ENCODE measurements at places on chromosomes 4 and X.

GRCh38 chr4:109809655-109810054 is 5.9 kb upstream of the GAR1 start:
- DNase-seq, result no peak

DNA sequence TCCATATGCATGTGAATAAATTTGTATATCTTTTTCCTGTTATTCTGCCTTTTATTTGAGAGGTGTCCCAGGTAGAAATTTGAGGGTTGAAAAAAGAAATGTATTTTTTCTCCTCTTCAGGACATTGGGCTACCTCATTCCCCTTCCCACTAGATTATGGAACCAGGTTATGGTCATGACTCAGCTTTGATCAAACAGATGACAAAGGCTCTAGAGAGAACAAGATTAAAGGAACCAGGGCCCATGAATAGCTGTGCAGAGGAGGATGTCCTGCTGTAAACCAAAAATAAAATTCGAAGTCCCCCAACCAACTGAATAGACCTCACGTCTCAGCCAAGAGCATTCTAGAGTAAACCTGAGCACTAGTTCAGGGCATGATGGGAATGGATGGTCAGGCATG is 313.2 kb downstream of the RAPGEF2 start:
- DNase-seq, result no peak

DNA sequence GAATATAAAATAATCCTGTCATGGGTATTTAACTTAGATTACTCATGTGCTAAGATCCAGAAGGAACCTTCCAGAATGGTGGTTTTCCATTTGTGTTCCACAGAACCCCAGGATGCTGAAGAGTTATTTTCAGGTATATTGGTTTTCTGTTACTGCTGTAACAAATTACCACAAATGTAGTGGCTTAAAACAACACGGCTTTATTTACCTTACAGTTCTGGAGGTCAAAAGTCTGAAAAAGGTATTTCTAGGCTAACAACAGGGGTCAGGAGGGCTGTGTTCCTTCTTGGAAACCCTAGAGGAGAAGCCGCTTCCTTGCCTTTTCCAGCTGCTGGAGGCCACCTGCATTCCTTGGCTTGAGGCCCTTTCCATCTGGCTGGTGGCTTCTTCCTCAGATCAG is 57.9 kb upstream of the HPSE start:
- DNase-seq, result no peak

GRCh38 chr4:169885893-169886292 is 128.1 kb upstream of the HPF1 start:
- DNase-seq, result no peak

GRCh38 chr4:32189130-32189529 is 1469.0 kb downstream of the PCDH7 start:
- DNase-seq, result no peak

GRCh38 chr4:171636606-171637005 is 176.6 kb upstream of the GALNTL6 start:
- no peak for DNase-seq

DNA sequence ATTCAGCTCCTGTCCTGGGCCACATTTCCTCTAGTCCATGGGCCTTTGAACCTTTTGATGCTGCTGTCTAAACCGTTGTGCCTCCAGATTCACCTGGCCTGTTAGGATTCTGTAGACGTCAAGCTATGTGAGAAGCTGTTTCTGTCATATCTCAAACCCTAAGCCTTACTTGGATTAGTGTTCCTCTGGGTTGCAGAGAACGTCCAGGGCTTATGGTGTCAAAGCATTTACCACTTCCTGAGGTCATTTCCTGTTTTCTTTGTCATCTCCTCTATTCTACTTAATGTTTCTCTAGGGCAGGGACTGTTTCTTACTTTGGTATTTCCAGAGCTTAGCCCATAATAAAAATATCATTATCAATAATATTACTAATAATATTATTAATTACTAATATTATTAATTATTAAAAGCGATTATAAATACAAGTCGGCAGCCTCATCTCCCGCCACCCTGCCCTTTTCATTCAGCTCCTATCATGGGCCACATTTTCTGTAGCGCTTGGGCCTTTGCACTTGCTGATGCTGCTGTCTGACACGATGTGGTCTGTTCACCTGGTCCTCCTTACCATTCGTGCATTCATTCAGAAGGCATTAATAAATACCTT is 19.1 kb downstream of the PRIMPOL start:
- no peak for DNase-seq

- DNase-seq, result no peak
Observed at GRCh38 chr4:172095161-172095560, 282.0 kb downstream of the GALNTL6 start.

DNA sequence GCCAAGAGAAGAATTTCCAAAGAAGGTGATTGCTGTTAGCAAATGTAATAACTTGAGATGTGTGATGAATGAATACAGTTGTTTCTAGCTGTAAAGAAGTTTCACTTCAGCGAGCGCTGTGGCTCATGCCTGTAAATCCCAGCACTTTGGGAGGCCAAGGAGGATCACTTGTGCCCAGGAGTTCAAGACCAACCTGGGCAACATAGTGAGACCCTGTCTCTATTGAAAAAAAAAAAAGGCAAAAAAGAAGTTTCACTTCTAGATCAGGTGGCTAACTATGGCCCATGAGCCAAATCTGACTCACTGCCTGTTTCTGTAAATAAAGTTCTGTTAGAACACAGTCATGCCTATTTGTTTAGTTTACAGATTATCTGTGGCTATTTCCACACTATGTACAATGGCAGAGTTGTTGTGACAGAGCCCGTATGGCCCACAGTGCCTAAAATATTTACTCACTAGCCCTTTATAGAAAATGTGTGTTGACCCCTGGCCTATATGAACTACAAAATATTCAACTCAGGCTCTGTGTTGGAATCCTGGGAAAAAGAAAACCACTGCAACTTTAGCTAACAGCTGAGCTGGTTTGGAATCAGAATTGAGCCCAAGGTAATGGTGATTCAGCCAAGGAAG is 54.1 kb upstream of the PRPS1 start:
- no peak for DNase-seq

GRCh38 chrX:72107320-72107719 is 24.4 kb downstream of the RTL5 start:
- peak; percentile 40 for DNase-seq

DNA sequence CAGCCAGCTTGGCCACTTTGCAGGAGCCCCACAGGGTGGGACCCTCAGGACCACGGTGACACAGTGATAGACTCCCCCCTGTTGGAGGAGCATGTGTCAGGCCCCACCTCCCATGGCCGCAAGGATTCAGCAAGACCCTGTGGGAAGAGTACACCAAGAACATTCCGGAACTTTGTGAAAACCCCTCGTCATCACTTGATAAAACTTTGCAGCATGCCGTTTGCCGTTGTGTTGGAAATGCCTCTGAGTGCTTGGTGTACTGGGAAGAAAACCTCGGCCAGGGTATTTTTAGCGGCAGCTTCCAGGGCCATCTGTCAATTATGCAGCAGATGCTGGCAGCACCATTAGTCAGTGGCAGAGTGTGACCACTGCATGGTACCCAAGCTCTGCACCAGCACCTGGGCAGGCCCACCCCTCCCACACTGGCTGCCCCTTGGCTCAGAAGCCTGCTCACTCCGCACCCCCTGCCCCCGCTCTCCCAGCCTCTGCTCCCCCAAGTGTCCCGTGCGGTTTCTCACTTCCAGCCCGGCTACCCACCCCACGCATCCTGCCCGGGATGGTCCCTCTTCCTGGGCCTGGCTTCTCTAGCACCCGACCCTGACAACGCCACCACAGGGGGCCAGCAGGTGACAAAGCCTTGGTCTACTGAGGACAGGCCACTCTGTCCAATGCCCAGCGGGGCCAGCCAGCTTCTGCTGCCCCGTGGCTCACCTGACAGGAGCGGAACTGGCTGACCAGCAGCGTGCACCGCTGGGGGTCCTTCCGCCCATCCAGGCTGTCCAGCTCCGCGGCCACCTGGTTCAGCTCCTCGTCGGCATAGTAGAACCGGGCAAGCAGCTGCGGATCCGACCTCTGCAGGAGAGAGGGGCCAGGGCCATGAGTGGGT is 65.0 kb downstream of the ZFYVE28 start:
- DNase-seq, result no peak

GRCh38 chr4:105281124-105281415 is 134.4 kb downstream of the TET2 start:
- no peak for DNase-seq

DNA sequence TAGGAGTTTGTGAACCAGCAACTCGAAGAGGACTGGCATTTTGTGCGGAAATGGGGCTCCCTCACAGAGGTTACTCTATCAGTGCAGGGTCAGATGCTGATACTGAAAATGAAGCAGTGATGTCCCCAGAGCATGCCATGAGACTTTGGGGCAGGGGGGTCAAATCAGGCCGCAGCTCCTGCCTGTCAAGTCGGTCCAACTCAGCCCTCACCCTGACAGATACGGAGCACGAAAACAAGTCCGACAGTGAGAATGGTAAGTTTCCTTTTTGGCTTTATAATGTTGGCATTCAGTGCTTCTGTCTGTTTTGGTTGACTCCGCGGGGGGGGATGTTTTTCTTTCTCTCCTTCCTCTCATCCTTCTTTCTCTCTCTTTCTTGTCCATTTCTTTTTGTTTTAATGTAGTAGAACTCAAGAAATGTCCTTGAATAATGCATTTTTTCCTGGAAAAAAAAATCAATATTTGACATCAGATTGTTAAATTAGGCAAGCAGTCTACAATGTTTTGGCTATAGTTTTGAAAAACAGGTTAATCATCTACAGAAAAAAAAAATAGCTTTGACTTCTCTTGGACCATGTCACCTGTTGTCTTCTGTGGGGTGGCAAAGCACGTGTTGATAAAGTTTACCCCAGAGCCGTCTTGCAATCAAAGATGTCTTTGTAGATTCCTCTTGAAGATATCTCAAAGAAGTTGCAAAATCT is 103.6 kb downstream of the TENM3 start:
- no peak for DNase-seq

- peak; percentile 16 for DNase-seq
Observed at GRCh38 chrX:10110984-10111363, 45.8 kb upstream of the CLCN4 start.

GRCh38 chrX:54633641-54634040 is 103.6 kb downstream of the GNL3L start:
- no peak for DNase-seq

DNA sequence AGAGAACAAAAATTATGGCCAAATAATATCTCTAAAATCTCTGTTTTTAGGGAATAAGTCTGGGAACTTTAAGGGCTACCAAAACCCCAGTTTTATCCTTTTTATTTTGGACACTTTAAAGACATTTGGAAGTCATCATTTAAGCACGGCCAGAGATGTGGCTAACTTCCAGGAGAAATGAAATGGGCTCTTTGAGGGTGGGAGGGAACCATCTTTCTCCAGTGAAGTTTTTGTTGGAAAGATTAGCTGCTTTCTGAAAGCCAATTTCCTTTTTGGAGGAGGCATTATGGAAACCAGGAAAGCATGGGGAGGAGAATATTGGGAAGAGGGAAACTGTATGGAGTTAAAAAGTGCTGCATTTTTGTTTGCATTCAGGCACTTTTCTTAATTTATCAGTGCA is 4.8 kb downstream of the VSIG1 start:
- no peak for DNase-seq

- DNase-seq, result no peak
Observed at GRCh38 chrX:11431786-11432185, 138.6 kb downstream of the AMELX start.

- DNase-seq, result no peak
Observed at GRCh38 chr4:14812101-14812500, 190.2 kb upstream of the CPEB2 start.

- no peak for DNase-seq
Observed at GRCh38 chr4:165610679-165611437, 232.1 kb downstream of the CPE start.

DNA sequence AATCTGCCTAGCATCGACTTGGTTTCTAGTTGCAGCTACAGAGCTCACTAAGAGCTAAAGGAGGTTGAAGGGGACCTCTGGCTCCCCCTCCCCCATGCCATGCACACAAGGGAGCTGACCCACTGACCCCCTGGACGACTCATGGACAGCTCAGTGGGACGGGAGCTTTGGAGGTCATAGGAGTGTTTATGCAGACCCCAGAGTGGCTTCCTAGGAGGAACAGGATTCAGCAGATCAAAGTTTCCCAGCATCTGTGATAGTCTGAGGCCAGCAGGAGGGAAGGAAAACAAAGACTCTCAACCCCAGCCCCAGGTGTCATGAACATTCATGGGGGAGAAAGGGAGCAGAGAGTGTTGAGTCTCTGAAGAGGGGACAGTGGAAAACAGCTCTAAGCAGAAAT is 104.4 kb downstream of the ARSF start:
- DNase-seq, result no peak

DNA sequence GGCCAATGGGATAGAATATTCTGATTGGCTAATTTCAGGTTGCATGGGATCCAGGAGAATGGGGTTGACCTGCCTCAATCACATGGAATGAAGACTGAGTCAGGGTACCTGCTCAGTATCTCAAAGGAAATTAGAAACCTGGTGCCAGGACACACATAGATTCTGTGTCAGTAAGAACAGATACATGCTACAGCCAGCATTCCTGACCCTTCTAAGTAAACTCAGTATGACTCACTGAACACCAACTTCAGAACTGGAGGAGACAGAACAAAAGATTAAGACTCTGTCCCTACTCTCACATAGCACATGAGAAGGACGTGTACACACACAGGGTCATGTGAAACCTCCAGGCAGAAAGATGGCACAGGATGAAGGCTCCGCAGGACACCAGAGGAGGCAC is 54.5 kb downstream of the FAM184B start:
- DNase-seq, result no peak

- DNase-seq, result no peak
Observed at GRCh38 chr4:36348403-36348938, 67.1 kb downstream of the DTHD1 start.

DNA sequence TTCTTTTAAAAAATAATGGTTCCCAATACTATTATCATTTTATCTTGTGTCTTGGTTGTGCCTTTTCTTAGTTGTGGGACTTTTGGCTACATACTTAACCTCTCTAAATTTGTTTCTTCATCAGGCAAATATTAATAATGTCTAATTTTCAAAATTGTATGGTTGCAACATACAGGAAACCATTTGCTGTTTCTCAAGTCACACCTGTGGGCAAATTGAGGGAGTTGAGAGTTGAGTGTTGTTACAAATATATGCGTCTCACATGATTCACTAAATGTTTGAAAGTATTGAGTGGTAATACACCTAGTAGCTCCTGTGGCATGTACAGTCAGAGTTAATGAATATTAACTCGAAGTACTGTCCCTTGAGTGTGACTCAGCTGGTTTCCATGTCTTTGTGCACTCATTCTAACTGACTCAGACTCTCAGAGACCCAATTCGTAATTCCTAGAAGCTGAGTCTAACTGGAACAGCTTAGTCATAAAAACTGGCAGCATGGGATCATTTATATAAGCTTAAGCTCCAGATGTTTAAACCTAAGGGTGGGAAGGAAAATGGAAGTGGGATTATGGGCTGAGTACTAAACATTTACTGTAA is 802.4 kb downstream of the TRIML1 start:
- DNase-seq, result peak; percentile 75

Measured in GM03348 (cell line).